ENCODE measurements at places on chromosomes 13 and 19. TPM values are rescaled to one million over a fixed set of nuclear protein-coding genes. Genes with fewer than 3 reads are reported as not detected.

GRCh38 chr13:29154390-29154789, 334.3 kb downstream of the MTUS2 start:
- no peak for DNase-seq

RNF113B gene
- not detected for total RNA-seq

- peak; percentile 72 for DNase-seq
Observed at GRCh38 chr19:5394551-5395505, 54.2 kb upstream of the PTPRS start.

NOVA2 gene
- total RNA-seq, result 22.7 TPM

ZNF136 gene
- 6.9 TPM for total RNA-seq

- no peak for DNase-seq
Observed at GRCh38 chr13:23752111-23753001, 136.8 kb downstream of the MIPEP start.

- DNase-seq, result no peak
Observed at GRCh38 chr19:2969104-2969504, 8.3 kb upstream of the TLE6 start.

CDKN2D gene
- 2.6 TPM for total RNA-seq

DNA sequence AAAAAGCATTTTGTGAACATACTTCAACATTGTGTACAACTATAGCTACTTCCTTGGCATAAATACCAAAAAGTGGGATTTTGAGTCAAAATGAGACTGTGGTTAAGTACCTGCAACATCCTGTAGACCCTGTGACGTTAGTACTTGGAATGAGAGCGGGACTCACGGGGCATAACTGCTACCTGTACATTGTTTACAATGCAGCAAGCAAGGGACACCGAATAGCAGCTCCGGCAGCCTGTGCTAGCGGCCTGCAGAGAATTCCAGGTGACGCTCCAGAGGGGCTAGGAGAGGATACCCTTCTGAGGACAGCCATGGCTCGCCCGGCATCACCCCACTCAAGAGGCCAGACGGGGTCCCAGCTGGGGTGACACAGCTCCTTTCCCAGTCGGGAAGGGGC, 824 bp upstream of the ZNF331 start:
- DNase-seq, result no peak

DNA sequence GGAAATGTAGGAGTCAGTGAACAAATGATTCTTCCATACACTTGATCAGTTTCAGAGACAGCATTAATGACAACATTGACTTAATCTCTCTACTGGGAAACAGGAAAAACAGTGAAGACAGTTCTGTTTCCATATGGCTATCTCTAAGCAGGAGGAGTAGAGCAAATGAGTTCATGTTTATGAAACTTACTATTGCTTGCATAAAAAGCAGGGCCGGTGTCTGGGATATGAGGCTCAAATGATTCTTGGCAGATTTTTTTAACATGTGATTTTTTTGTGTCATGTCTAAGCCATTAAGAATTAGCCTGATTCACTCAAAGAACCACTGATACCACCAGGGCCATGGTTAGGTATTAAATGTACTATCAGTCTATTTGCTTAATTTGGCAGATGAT, 141.9 kb downstream of the SLC7A1 start:
- no peak for DNase-seq

ADGRE2 gene
- total RNA-seq, result 4.5 TPM

AMH gene
- 13.0 TPM for total RNA-seq

GRCh38 chr13:100899720-100900316, 225.2 kb upstream of the TMTC4 start:
- DNase-seq, result no peak

DNA sequence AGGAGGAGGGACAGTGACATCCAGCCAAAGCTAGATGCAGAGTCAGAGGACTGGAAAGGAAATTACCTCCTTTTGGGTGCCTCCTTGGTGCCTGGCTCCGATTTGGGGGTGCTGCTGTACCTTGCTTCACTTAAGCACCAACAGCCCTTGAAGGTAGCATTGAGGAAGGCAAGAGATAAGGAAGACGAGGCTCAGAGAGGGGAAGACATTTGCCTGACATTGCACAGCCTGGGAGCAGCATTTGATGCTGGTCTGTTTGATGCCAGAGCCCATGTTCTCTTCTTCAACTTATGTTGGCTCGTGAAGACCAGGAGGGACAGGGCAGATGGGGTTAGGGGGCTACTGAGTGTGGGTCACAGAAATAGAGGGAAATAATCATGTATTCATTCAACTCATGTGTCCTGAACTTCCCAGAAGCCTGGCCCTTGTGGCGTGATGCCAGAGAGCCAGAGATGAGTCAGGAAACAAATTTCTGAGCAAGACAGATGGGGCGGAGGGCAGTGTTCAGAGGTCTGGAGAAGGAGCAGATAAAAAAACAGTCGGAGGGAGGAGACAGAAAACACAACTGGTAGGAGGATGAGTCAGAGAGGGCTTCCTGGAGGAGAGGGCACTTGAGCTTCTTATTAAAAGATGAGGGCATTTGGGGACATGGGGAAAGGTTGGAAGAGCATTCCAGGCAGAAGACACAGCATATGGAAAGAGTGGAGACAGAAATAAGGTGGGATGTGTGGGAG, 3.0 kb upstream of the C19orf81 start:
- DNase-seq, result no peak

PPP2R1A gene
- total RNA-seq, result 378 TPM

DNA sequence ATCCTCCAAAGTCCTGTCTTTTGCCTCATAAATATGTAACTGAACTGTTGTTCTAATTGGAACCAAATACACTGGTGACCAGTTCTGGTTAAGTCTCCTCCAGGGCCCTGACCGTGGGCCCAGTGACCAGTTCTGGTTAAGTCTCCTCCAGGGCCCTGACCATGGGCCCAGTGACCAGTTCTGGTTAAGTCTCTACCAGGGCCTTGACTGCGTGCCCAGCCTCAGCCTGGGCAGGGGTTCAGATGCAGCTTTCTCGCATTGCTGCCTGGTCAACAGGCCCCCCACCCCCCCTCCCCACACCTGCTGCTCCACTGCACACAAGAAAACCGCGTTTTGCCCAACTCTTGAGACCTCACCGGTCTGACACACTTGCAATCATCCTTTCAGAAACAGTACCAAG, 3.8 kb upstream of the GRTP1 start:
- DNase-seq, result no peak

DNA sequence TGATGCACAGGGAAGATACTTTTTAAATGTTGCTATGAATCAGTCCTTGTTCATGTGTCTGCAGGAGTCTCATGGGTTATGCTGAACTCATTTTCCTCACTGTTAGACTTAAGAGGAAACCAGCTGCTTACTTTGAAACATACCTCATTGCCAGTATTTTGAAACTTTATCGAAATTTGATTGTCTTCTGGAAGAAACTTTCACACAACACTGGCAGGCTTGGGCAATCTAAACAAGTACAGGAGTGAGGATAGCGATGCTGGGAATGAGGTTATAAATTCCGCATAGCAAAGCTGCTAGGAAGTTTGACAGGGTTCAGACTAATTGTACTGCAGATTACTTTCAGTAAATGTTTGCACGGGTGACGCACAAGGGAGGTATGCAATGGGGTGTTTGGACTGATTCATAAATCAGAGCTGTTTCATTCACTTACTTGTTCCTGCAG, 245.7 kb downstream of the DNAJC15 start:
- no peak for DNase-seq

DNA sequence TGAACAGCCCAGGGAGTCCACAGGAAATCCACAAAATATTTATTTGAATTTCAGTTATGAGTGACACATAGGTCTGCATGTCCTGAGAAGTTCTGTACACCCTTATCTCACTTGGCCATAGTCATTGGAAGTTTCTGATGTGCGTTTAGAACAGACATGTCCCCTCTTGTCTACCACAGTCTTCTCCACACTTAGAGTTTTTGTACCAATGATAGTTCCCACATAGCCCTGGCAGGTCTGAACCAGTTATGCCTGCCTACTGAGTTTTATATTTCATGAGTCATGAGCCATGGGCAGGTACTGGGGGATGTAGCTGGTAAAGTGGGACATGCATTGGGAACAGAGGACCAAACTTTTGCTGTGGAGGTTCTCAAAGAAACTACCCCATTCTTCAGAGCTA, 11.3 kb downstream of the ZNF132 start:
- DNase-seq, result no peak

GRCh38 chr19:47778954-47779351, 450 bp downstream of the SELENOW start:
- no peak for DNase-seq

DNA sequence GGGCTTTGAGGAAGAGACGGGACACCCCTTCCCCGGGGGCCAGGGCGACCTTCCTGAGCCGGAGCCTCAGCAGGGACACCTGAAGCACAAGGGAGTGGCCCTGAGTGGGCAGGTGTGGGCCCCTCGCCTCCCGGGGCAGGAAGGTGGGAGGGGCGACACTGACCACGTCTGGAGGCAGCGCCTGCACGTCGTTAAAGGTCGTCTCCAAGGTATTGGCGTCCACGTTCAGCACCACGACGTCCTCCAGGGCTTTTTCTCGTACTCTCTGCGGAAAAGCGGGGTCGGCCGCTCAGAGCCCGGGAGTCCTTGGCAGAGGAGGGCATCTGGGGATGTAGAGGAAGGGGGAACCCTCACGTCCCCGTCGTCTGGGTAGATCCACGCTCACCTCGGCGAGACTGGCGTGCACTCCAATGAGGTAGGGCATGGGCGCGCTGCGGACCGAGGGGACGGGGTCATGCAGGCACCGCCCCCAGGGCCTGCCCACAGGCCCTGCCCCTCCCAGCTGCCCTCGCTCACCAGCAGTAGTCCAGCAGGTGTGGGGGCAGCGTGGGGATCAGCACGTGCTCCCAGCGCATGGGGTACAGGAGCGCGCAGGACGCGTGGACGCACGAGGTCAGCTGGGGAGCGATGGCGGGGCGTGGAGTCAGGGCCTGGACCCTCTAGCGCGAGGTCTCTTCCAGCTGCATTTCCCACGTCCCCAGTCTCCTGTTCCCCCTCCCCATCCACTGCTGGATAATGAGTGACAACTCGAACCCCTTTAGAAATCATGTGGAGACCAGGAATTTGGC, 6.1 kb downstream of the DENND1C start:
- no peak for DNase-seq

GRCh38 chr19:35644987-35645679, 3.0 kb upstream of the COX6B1 start:
- DNase-seq, result peak; percentile 98

ZNF100 gene
- 34.5 TPM for total RNA-seq

- no peak for DNase-seq
Observed at GRCh38 chr13:60273971-60274527, 110.3 kb upstream of the DIAPH3 start.

MLLT1 gene
- total RNA-seq, result 45.1 TPM

DNA sequence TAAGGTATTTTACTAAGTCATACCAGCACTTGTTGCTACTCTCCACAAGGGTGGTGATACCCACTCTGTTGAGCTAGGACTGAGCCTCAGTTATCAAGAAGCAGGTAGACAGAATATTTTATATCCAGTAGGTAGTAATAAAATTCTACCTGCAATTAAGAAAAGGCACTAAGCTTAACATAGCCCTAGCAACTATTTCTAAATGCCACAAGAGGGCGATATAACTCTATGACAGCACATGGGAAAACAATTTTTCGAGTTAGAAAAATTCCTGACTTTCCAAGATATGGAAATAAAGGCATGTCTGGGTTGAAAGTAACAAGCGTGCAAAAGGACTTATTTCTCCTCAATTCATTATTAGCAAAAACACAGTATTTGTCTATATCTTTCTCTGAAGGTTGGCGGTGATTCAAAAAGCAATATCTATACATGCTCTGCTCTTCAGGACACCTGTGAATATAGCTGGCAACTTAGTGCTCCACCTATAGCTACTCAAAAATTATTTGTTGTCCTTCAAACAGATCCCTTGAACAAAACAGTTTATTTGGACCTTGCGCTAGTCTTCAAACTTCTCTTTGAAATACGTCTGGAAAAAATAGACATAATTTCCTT, 14.7 kb downstream of the CCDC169 start:
- no peak for DNase-seq

GRCh38 chr13:90700340-90700739, 647.1 kb upstream of the MIR17HG start:
- DNase-seq, result no peak

FREM2 gene
- total RNA-seq, result 22.2 TPM

PLIN4 gene
- 0.54 TPM for total RNA-seq

DNA sequence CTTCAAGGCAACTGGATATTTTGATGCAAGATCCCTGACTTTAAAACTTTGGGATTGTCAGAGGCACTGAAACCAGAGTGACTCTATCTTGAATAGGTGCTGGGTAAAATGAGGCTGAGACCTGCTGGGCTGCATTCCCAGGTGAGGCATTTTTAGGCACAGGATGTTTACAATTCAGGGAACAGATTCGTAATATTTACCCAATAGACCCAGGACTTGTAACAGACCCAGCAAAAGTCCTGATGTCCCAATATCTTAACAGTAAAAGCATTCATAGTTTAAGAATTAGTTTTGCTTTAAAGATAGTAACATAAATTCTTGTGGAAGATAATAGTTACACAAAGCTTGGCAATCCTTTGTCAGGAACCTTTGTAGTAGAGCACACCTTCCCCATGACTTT, 166.2 kb downstream of the FGF14 start:
- DNase-seq, result no peak

DNA sequence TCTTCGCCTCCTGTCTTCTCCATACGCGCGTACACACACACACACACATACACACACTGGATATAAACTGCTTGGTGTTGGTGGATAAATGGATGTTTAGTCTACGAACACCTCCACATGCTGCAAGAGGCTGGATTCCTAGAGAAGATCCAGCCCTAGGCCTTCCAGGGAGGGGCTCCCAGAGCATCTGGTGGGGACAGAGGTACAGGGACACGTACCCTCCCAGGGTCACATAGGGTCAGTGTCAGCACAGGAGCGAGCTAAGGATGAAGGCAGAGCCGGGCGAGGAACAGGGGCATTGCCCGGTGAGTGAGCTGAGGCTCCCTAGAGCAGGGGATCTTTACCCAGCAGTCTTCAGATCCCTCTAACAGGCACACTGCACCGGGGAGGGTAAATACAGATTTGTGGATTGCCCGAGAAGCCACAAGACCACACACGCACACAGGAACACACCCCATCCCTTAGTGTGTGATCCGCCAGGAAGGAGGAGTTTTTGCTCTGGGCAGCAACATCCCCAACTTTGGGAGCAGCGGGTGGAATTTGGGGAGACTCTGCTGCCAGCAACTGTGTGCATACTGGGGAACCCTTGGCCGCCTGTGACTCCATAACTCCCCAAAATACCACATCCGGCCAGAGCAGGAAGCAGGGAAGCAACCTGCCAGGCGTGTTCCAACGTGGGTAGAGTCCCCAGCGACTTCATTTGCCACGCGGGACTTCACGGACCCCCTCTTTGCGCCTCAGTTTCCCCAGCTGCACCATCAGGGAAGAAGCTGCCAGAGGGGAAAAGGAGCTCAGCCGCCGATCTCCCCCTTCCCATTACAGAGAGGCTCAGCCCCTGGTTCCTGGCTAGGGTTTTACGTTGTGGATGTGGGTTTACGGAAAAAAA, 5.8 kb upstream of the TLE2 start:
- DNase-seq, result peak; percentile 53

TMEM221 gene
- total RNA-seq, result 1.4 TPM

COL5A3 gene
- 0.74 TPM for total RNA-seq

GRCh38 chr19:45136507-45137178, 24.1 kb downstream of the NKPD1 start:
- DNase-seq, result no peak

DNA sequence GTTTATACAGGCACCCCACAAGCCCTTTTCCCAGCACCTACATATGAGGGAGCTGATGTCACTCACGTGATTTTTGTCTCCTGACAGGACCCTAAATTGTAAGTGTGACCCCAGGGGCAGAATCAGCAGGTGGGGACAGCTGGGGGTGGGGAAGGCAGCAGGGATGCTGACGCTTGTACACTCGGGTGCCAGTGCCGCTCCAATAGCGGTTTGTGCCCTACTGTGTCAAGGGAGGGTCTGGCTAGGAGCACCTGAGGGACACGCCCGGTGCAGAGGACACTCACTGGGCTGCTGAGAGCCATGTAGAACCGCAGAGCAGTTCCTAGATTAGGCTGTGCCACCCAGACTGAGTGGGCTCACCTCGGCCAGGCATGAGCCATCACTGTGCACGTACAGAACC, 81.3 kb downstream of the SCGB2B2 start:
- DNase-seq, result no peak
